T-helper 1 cell (primary cell): ENCODE measurements at places on chromosomes 7 and 10.

DNA sequence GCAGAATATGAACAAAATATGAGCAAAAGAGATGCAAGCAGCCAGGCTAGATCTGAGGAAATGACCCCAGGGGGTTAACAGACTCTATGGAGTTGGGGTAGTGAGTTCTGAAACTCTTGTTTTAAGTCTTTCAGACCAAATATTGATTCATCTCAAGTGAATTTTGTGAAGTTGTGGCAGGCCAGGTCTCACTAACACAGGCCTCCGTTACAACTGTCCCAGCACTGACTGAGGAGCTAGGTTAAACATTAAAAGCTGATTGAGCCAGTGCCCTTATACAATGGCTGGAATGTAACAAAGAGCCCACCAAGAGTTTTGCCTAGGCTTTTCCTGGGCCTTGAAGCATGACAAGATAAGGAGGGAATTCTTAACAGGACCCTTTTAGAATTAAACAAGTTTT is 192.3 kb upstream of the STK17A start:
- DNase-seq, result no peak

DNA sequence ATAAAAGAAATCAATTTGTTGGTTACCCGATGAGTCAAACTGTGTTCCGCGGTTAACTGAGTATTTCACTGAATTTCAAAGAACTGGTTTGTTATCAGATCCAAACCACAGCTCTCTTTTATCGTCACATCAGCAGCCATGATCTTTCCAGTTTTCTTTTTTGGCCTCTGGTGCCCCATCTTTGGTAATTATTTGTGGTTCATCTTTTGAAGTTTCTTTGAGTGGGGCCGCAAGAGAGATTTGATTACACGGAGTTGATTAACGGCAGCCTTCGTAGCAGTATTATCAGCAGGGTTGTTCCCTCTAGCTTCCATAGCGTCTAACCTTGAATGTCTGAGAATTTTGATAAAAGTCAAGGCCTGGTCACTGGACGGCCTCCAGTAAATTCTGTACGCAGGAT is 154.9 kb upstream of the TNRC18 start:
- DNase-seq, result no peak

GRCh38 chr10:70293169-70293843 is 9.5 kb upstream of the NPFFR1 start:
- no peak for DNase-seq

DNA sequence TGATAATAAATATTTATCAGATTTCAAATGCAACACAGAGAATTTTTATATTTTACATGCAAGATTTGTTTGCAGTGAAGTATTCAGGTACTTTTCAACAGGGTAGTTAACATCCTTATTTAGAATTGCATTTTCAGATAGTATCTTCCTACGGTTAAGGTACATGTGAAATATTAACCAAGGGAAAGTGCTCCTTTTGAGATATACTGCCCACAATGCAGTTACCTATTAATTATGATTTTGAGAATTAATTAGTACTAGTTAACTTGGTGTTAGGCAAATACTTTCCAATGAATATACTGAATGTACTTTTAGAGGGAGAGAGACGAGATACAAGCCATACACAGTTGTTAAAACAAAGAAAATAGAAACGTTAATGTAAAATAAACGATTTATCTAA is 206.2 kb upstream of the YAE1 start:
- DNase-seq, result no peak

DNA sequence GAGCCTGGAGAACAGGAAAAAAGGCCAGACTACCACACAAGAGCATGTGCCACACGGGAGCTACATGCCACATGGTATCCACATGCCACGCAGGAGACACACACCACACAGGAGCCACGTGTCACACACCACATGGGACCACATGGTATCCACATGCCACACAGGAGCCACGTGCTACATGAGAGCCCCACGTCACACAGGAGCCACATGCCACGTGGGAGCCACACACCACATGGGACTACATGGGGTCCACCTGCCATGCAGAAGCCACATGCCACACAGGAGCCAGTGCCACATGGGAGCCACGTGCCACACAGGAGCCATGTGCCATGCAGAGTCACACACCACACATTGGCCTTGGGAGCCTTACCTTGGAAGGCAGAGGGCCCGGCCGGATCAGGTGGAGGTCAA is 244.4 kb upstream of the PPP2R2D start:
- DNase-seq, result no peak

DNA sequence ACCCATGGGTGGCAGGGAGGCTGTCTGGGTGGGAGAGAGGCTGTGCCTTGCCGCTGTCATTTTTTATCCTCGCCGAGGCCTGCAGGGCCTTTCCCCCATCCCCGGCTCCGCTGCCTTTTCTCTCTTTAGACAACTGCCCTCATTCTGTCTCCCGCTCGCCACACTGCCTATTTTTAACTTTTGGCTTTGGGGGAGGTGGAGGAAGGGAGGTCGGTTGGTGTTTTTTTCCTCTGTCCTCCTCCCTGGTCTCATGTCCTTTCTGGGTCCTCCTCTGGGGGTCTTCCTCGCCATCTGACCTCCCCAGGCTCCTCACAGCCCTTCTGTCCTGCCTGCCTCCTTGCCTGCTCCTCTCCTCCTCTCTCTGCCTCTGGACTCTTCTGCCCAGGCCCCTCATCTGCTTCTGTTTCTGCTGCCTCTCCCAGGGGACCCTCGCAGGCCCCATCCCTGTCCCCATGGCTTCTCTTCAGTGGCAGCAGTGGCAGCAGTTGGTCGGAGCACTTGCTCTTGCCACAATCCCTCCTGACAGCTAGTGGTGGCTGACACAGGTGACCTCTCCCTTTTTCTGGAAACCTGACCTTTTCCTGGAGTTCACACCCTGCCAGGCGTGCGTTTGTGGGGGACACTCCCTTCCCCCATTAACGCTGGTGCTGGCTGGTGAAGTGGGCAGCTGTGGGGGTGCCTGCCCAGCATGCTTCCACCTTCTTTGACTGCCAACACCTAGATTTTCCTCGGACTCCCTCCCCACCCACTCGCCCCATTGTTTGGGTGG is 19.5 kb upstream of the PCBD1 start:
- DNase-seq, result no peak

GRCh38 chr10:24010436-24010970 is 198.4 kb upstream of the KIAA1217 start:
- DNase-seq, result no peak

DNA sequence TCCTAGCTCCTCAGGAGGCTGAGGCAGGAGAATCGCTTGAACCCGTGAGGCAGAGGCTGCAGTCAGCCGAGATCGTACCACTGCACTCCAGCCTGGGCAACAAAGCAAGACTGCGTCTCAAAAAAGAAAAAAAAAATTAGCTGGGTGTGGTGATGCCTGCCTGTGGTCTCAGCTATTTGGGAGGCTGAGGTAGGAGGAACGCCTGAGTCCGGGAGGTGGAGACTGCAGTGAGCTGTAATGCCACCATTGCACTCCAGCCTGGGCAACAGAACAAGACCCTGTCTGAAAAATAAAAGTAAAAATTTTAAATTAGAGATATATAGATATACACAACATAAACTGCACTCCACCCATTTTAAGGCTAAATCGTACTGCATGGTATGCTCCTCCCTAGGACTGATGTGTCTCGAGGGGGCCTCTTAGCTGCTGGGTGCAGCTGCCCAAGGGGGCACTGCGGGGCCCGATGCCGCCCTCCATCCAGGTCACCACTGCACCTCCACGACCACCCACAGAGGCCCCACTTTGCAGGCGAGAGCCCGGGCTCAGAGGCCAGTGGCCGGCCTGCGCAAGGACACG is 40.9 kb upstream of the FOXK1 start:
- no peak for DNase-seq

DNA sequence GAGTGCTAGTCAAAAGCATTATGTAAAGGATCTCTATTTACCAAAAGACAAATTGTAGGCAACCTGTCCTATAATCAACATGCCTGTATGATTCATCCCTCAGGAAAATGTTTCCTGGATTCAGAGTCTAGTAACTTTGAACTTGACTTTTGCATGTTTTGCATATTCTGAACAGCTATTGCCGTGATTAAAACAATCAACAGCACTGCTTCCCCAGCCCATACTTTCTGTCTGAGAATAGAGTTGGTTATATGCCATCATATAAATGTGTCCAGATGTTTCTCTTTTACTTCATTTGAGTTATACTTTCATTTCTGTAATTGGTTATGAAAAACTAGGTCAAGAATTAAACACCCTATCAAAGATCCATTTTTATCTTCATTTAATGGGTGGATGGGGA is 83.5 kb downstream of the ZMYND11 start:
- DNase-seq, result no peak

GRCh38 chr10:97072851-97073665 is 112.7 kb downstream of the SLIT1 start:
- peak; percentile 67 for DNase-seq

- no peak for DNase-seq
These were observed 30.6 kb downstream of the JMJD1C start for GRCh38 chr10:63434866-63435854.

DNA sequence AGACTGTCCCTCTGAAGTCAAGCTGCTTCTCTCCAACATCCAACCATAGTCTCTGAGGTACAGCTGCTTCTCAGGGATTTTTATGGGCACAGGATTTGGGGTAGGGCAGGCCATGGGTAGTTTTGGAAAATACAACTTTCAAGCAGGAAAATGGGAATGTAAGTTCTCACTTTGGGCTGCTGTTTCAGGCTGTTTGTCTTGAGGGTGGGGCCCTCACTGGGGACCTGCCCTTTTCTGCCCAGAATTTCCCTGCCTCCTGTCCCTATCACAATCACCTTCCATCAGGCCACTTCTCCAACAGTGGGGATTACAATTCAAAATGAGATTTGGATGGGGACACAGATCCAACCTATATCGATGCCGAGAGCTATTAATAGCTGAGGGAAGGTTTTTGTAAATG is 24.5 kb downstream of the SSMEM1 start:
- DNase-seq, result no peak

DNA sequence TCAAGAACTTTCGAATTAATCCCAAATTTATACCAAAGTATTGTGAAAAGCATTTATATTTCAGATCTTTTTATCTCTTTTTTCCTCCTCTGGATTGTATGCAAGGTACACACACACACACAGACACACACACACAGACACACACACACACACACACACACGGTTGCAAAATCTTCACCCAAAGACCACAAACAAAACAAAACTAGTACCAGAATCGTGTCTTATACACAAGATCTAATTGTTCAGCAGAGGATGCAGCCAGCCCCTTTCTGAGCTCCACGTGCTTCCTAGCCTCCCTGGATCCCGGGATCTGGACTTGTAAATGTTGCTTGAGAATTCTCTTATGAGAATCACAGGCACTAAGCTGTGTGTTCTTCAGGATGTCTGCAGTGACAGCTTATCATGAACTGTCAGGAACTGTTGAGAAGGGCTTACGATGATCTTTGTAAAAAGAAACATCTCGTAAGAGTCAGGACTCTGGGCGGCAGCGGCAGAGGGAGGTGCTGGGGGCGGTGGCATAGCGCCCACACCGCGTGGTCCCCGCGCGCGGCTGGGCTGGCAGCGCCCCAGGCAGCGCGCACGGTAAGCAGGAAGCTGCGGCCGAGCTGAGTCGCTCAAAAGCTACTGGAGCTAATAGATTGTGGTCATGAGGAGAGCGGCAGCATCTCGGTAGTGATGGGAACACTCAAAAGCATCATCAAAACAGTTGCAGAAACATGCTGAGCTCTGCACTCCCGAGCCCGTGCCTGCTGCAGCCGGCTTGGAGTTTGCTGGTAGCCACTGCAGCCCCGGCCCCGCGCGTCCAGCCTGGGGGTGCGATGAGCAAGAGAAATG is 277.6 kb downstream of the GATA3 start:
- DNase-seq, result peak; percentile 81

DNA sequence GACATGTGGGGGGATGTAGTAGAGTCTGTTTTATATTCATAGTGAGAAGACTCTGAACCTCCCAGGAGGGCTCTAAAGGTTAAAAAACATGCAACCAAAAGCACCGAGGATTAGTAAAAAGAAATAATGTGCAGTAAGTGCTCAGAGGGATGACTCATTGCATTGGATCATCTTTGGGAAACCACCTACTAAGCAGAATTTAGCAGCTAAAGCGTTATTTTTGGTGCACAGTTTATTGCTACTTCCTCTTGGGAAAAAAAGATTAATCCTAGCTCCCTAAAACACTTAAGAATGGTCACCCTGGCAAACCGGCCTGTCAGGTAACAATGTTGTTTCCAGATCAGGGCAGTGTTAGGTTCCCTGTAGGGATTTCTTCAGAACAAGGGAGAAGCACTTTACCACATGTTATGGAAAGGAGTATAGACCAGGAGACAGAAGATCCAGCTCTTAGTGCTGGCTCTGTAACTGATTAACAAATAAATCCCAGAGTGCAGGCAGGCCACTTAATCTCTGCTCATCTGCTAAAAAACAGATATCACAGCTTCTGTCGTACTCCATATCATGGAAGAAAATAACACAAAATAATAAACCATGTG is 44.8 kb upstream of the FAM133B start:
- no peak for DNase-seq

GRCh38 chr7:87359366-87359765 is 13.9 kb downstream of the CROT start:
- no peak for DNase-seq

DNA sequence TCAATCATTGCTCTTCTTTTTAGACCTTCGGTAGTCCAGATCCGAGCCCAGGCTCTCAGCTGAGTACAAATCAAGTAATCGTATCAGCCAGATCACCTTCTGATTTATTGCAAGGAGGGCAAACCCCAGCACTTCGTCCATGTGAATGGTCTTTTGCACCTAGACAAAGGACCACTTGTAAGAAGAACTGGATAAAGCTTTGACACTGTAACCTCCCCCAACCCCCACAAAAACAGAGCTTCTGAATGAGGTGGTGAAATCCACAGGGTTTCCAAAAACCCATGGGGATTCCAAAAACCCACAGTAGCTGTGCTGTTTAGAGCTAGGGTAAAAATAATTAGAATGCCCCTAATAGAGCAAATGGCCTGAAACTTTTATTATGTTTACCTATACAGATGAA is 148.8 kb upstream of the ODAD2 start:
- DNase-seq, result no peak
